ENCODE measurements at places on chromosomes 3 and 15. TPM values are rescaled to one million over a fixed set of nuclear protein-coding genes. Genes with fewer than 3 reads are reported as not detected.

- no peak overlapping the region for H3K27ac ChIP-seq
- H3K27me3 ChIP-seq: no peaks in the 10 kb centered on the region
- no peaks in the 10 kb centered on the region for H3K36me3 ChIP-seq
- H3K4me3 ChIP-seq: no peak overlapping the region
Measured at GRCh38 chr3:85554153-85554552, 595.4 kb downstream of the CADM2 start.

- no peaks in the 10 kb centered on the region for H3K36me3 ChIP-seq
- DNase-seq: no peak
- no peak overlapping the region for H3K27ac ChIP-seq
- H3K4me1 ChIP-seq: no peaks in the 10 kb centered on the region
Measured at GRCh38 chr3:109825971-109826810, 488.8 kb upstream of the DPPA4 start.

GRCh38 chr15:66748708-66749035 lies 46.6 kb downstream of the SMAD6 start:
- H3K27me3 ChIP-seq: no peaks in the 10 kb centered on the region
- H3K27ac ChIP-seq: no peak overlapping the region
- H3K4me3 ChIP-seq: no peak overlapping the region
- peaks cover 7% of the 10 kb centered on the region for H3K4me1 ChIP-seq

DNA sequence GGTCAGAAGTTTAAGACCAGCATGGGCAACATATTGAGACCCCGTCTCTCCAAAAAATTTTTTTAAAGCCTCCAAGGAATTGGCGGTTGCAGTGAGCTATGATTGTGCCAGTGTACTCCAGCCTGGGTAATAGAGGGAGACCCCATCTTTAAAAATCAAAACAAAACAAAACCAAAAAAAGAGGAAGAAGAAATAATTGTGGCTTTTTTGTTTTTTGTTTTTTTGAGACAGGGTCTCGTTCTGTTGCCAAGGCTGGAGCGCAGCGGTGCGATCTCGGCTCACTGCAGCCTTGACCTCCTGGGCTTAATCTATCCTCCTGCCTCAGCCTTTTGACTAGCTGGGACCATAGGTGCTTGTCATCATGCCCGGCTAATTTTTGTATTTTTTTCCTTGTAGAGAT lies 4.5 kb upstream of the SLC30A4 start:
- H3K4me3 ChIP-seq: no peak overlapping the region
- DNase-seq: no peak
- no peaks in the 10 kb centered on the region for H3K36me3 ChIP-seq
- peaks cover 37% of the 10 kb centered on the region for H3K27me3 ChIP-seq
- peaks cover 5% of the 10 kb centered on the region for H3K4me1 ChIP-seq
- H3K27ac ChIP-seq: no peak overlapping the region

DNA sequence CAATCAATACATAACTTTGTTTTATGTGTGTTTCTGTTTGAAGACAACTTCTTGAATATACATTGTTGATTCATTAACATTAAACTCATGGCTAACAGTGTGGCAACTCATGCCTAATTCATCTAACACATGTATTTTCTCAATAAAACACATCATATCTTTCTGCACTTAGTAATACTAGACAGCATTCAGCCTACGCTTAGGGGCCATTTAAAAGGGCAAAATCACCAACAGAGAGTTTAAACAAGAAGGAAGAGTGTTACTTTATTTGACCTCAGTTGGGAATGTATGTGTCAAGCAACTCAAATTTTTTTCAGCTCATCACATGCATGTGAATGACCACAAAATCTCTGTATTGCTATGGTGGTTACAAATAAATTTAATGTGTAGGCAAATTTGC lies 128.8 kb upstream of the AADACL2 start:
- H3K27me3 ChIP-seq: peaks cover 4% of the 10 kb centered on the region
- no peak overlapping the region for H3K4me3 ChIP-seq
- no peaks in the 10 kb centered on the region for H3K4me1 ChIP-seq

- H3K27ac ChIP-seq: no peak overlapping the region
- H3K36me3 ChIP-seq: no peaks in the 10 kb centered on the region
- H3K4me1 ChIP-seq: peaks cover 51% of the 10 kb centered on the region
- DNase-seq: no peak
- no peak overlapping the region for H3K4me3 ChIP-seq
Measured at GRCh38 chr3:30344288-30344687, 262.1 kb upstream of the TGFBR2 start.

DNA sequence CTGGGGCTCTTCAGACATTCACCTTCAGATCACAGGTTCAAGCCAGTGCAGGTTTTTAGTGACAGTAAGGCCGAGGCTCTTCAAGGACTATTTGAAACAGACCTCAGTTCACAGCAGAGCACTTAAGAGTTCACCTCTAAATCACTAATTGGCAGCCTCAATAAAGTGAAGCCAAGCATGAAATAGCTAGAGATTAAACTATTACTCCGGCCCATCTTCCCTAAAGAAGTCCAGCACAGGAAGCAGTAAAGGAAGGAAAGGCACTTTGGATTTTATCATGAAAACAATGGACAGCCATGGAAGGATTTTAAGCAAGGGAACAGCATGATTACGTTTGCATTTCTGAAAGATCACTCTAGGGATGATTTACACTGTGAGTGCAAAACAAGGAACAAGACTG lies 27.6 kb upstream of the ARL6 start:
- peaks cover 46% of the 10 kb centered on the region for H3K27me3 ChIP-seq
- no peak for DNase-seq
- H3K4me3 ChIP-seq: no peak overlapping the region
- H3K27ac ChIP-seq: no peak overlapping the region
- no peaks in the 10 kb centered on the region for H3K4me1 ChIP-seq
- H3K36me3 ChIP-seq: no peaks in the 10 kb centered on the region

- DNase-seq: no peak
- no peak overlapping the region for H3K27ac ChIP-seq
- H3K27me3 ChIP-seq: no peaks in the 10 kb centered on the region
- H3K4me1 ChIP-seq: peaks cover 10% of the 10 kb centered on the region
- no peak overlapping the region for H3K4me3 ChIP-seq
Measured at GRCh38 chr3:67619991-67620390, 34.4 kb downstream of the SUCLG2 start.

GRCh38 chr3:55341502-55342031 lies 145.5 kb downstream of the WNT5A start:
- H3K4me3 ChIP-seq: no peak overlapping the region
- H3K4me1 ChIP-seq: no peaks in the 10 kb centered on the region
- H3K36me3 ChIP-seq: no peaks in the 10 kb centered on the region
- no peak for DNase-seq
- no peak overlapping the region for H3K27ac ChIP-seq

DNA sequence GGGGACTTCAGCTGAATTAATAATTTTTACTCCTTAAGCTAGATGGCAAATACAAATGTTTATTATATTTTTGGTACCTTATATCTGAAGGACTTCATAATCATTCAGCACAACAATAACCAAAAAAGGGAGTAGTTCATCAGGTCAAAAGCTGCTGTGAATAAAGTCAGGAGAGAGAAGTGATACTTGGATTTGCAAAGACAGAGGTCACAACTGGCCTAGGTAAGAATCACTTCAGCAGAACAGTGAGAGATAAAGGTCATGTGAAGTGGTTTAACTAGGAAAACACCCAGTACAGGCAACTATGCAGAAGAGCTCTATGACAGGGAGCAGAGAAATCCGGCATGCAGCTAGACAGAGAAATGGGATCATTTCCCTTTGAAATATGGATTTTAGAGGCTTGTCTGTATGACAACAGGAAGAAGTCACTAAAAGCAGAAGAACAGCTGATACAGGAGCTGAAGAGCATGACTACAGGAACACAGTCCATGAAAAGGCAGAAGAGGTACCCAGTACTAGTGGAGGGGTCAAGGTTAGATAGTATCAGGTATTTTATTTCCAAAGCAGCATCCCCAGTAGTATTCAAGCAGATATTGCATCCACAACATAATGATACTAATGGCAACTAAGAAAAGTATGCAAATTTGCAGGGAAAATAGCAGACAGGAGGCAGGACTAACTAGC lies 25.7 kb downstream of the ZMAT3 start:
- H3K4me1 ChIP-seq: peaks cover 33% of the 10 kb centered on the region
- H3K27me3 ChIP-seq: no peaks in the 10 kb centered on the region
- peaks cover 48% of the 10 kb centered on the region for H3K36me3 ChIP-seq
- no peak for DNase-seq

DNA sequence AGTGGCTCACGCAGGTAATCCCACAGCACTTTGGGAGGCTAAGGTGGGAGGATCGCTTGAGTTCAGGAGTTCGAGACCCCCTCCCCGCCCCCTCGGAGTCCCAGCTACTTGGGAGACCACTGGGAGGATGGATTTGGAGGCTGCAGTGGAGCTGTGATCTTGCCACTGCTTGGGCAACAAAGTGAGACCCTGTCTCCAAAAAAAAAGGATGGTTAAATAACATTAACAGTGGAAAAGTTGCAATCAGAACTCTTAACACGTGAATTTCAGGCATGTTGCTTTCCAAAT lies 1.4 kb upstream of the TMEM87A start:
- H3K4me3 ChIP-seq: peak overlapping the region; percentile 95
- H3K4me1 ChIP-seq: peaks cover 44% of the 10 kb centered on the region
- no peak for DNase-seq
- H3K36me3 ChIP-seq: peaks cover 18% of the 10 kb centered on the region
- no peaks in the 10 kb centered on the region for H3K27me3 ChIP-seq

DNA sequence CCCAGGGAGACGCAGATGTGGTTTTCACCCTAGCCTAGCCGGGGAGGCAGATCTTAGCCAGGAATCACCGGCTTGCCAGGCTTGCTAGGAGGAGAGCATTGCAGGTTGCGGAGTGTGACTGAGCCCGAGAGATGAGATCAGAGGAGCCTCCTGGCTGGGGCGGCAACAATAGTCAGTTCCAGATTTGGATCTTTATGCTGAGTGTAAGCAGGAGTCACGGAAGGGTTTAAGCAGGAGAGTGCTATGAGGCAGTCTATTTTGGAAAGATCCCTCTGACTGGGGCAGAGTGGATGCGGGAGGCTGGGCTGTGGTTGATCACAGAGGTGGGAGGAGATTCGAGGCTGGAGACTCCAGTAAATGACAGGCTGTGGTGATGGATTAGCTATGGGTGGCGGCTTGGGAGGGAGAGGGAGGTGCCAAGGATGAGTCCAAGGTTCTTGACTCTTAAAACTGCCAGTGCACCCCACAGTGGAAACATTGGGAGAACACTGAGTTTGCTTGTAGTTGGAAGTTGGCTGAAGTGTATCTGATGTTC lies 10.4 kb upstream of the BAHD1 start:
- H3K27ac ChIP-seq: no peak overlapping the region
- H3K27me3 ChIP-seq: peaks cover 21% of the 10 kb centered on the region
- no peak for DNase-seq
- H3K4me1 ChIP-seq: no peaks in the 10 kb centered on the region
- no peak overlapping the region for H3K4me3 ChIP-seq

- DNase-seq: no peak
- no peaks in the 10 kb centered on the region for H3K27me3 ChIP-seq
- no peaks in the 10 kb centered on the region for H3K4me1 ChIP-seq
- H3K4me3 ChIP-seq: no peak overlapping the region
Measured at GRCh38 chr15:26806151-26806550, 33.3 kb upstream of the GABRB3 start.

- H3K4me1 ChIP-seq: no peaks in the 10 kb centered on the region
- H3K36me3 ChIP-seq: no peaks in the 10 kb centered on the region
- no peak for DNase-seq
- no peak overlapping the region for H3K27ac ChIP-seq
- H3K4me3 ChIP-seq: no peak overlapping the region
- H3K27me3 ChIP-seq: peaks cover under 1% of the 10 kb centered on the region
Measured at GRCh38 chr15:93900476-93901400, 330.6 kb upstream of the MCTP2 start.

DNA sequence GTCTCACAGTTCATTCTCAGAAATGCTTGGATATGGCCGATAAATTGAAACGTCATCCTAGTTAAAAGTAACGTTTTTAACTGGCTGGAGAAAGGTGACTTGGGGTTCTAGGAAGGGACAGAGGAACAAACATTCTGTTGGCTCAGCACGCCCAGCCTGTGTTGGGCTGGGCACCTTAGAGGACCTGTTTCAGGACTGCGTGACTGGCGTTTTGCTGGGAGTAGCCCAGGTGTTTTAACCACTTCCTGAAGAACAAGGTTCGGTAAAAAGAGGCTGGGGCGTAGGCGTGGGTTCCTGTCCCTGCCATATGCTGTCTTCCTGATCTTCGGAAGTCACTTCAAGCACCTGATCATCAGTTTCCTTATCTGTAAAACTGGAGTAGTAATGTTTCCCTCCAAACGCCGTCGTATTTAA lies 1.1 kb upstream of the TLNRD1 start:
- H3K4me1 ChIP-seq: peaks cover 41% of the 10 kb centered on the region
- peak overlapping the region; percentile 98 for H3K4me3 ChIP-seq

- no peak overlapping the region for H3K27ac ChIP-seq
- no peak overlapping the region for H3K4me3 ChIP-seq
- no peaks in the 10 kb centered on the region for H3K4me1 ChIP-seq
- no peaks in the 10 kb centered on the region for H3K36me3 ChIP-seq
- H3K27me3 ChIP-seq: peaks cover 5% of the 10 kb centered on the region
Measured at GRCh38 chr3:126134219-126134975, 46.0 kb downstream of the ALDH1L1 start.

GRCh38 chr3:127646501-127647046 lies 17.6 kb downstream of the PODXL2 start:
- H3K4me1 ChIP-seq: no peaks in the 10 kb centered on the region
- H3K36me3 ChIP-seq: no peaks in the 10 kb centered on the region
- peaks cover 2% of the 10 kb centered on the region for H3K27me3 ChIP-seq

DNA sequence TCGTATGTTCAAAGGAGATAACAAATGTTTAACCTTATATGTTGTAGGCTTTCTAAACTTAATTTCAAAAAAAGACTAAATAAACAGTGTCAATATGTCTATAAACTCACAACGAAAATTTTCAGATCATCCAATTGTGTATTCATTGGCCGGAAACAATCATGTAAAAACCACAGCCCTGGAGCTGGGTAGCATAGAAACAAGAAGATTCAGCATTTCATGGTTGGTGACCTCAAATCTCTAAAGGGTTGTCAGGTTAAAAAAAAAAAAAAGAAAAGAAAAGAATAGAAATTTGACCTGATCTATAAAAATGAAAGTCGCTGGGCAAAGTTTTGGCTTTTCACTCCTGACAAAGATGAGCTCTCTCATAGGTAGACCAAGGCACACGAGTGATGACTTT lies 13.9 kb downstream of the MEX3B start:
- no peaks in the 10 kb centered on the region for H3K36me3 ChIP-seq
- H3K4me3 ChIP-seq: no peak overlapping the region
- peaks cover 8% of the 10 kb centered on the region for H3K27me3 ChIP-seq
- H3K4me1 ChIP-seq: no peaks in the 10 kb centered on the region
- no peak overlapping the region for H3K27ac ChIP-seq

GRCh38 chr15:62521396-62521795 lies 356.3 kb upstream of the C2CD4B start:
- no peaks in the 10 kb centered on the region for H3K4me1 ChIP-seq
- no peaks in the 10 kb centered on the region for H3K36me3 ChIP-seq
- DNase-seq: no peak

- no peak for DNase-seq
- H3K27ac ChIP-seq: no peak overlapping the region
- H3K36me3 ChIP-seq: no peaks in the 10 kb centered on the region
- no peaks in the 10 kb centered on the region for H3K27me3 ChIP-seq
- H3K4me1 ChIP-seq: no peaks in the 10 kb centered on the region
Measured at GRCh38 chr3:79954756-79955155, 187.0 kb upstream of the ROBO1 start.

CSPG5 gene
- total RNA-seq: 2.0 TPM

DNAH12 gene
- total RNA-seq: not detected

HYAL1 gene
- total RNA-seq: 0.28 TPM

IGSF11 gene
- total RNA-seq: not detected

CFAP20DC gene
- total RNA-seq: 0.98 TPM

SNRPA1 gene
- 210 TPM for total RNA-seq

CHAC1 gene
- total RNA-seq: 8.4 TPM

MFAP1 gene
- 51.3 TPM for total RNA-seq

WDR93 gene
- total RNA-seq: not detected

DAPK2 gene
- total RNA-seq: 4.3 TPM

RGMA gene
- total RNA-seq: not detected

Data from activated CD4-positive, alpha-beta T cell treated with anti-CD3 and anti-CD28 coated beads, Interleukin-2, amount 10 ng/mL, durations not matched to agents 24 days and 14 days (primary cell).